ENCODE measurements at places on chromosomes 3 and 15.
A peak's percentile ranks its signal among the peaks of the same experiment; 100 is the strongest.

DNA sequence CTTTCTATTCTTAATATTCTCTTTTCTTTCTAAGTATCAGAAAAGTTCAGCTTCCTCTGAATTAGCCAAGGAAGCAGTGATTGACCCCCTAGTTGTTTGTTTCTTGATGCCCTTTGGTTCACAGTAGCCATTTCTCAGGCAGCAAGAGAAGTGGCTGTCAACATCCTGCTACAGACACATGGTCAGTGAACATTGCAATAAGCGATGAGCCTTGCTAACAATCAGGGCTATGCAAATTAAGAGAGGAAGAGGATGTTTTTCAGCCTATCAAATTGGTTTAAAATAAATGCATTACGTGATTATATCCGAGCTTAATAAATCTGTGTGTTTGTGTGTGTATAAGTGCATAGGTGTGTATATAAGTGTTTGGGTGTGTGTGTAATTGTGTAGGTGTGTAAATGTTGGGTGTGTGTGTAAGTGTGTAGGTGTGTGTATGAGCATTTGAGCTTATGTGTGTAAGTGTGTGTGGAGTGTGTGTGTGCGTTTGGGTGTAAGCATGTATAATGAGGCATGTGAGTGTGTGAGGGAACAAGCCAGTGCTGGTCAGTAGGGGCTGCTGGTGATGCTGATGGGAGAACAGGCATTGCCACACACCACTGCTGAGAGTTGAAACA, 78.1 kb upstream of the XCR1 start:
- no peak for DNase-seq

GRCh38 chr15:55879181-55879580, 114.2 kb downstream of the NEDD4 start:
- no peak for DNase-seq

GRCh38 chr3:43996379-43997301, 245.0 kb upstream of the TOPAZ1 start:
- no peak for DNase-seq

DNA sequence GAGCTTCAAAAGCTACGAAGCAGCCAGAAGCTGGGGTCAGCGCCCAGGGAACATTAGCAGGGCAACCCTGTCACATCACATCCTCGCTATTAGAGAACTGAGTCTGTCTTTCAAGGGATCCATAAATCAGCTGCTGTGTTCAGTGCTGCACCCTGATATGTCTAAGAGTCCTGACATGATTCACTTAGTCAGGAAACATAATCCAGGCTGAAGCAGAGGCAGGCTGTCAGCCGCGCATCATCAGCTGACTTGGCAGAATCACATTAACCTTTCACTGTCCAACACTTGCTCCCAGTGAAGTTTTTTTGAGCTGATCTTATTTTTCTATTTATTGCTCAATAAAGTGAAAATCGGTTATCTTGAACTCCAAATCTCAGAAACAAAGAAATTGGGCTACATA, 23.5 kb downstream of the MYH15 start:
- DNase-seq, result no peak

GRCh38 chr15:40769274-40770146, at the start of gene C15orf62:
TSS of gene C15orf62 (plus strand) at chr15:40769980. CDS start at chr15:40770496, 516 bp downstream.
- peak; percentile 25 for DNase-seq

GRCh38 chr15:52383100-52383588, 87.5 kb upstream of the MYO5C start:
- no peak for DNase-seq

DNA sequence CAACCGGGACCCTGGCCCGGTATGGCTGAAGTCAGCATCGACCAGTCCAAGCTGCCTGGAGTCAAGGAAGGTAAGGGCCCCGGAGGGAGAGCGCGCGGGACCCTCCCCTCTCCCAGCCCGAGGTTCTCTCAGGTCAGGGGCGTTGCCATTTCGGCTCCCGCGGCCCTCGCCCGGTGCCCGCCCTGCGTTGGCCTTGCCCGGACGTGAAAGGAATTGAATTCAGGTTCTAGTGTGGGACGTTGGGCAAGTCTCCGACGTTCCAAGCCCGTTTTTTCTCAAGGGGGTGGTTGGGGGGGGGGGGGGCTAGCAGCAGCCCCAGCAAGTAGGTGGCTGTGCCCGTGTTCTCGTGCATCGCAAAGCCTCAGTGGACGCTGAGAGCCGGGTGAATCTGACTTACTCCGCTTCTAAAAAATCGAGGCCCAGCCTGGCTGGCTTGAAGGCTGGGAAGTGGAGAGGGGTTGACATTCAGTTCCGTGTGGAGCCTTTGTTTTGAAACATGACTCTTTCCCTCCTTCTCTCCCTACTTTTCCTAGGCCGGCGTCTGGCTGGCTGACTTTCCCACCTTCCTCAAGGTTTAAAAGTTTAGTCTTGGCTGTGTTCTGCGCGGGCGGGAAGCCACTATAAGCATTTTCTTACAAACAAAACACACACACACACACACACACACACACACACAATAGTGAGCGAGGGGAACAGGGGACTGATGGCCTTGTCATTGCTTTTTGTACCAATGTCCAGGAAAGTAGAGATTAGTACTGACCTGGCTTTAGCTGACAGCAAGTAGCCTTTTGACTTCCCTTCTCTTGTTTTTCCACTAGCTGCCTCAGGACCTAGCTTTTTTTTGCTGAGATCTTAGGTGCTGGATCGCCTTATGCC, at the start of gene UTS2B:
TSS of gene UTS2B (minus strand) at position 873 of the 876 bp plus-strand sequence. CDS start 48,337 bp downstream, outside the sequence.
- DNase-seq, result no peak

DNA sequence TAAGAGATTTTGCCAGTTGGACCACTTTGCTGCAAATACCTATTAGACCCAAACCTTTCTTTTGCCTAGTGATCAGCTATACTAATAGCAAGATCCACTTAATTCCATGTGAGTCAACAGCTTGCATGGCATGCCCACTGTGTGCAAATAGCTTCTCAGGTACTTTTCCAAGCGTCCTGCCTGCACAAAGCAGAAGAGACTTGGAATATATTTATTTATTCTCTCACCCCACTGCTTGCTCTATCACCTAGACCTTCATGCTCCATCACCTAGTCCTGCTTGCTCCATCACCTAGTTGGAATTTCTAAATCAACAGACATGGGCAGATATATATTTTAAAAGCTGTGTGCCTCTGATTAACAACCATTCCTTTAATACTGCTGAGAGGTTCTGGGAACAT, 47.6 kb downstream of the MBNL1 start:
- DNase-seq, result no peak

DNA sequence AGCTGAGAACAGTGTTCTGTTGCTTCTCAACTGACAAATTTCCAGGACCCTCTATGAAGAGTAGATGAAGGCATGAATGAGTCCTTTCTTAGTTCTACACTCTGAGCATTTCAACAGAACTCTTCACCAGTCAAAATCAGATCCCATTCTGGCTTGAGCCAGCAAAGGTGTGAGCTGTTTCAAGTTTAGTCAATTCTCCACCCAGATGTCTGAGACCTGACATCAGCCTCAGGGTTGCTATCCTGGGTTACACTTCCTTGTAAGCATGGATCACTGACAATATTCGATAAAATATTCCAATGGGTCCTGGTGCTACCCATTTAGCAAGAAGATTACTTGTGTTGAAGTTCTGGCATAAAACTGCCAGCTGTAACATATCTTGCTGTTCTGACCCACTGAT, 97.6 kb upstream of the PPP2R3A start:
- no peak for DNase-seq
